ENCODE measurements at places on chromosomes 5 and 9.

- no peak for DNase-seq
Observed at GRCh38 chr9:89634995-89635742, 30.4 kb downstream of the GADD45G start.

GRCh38 chr5:172417983-172418630 lies 36.2 kb downstream of the SH3PXD2B start:
- peak; percentile 99 for DNase-seq

GRCh38 chr9:130662970-130663257 lies 1.5 kb upstream of the PRDM12 start:
- no peak for DNase-seq

DNA sequence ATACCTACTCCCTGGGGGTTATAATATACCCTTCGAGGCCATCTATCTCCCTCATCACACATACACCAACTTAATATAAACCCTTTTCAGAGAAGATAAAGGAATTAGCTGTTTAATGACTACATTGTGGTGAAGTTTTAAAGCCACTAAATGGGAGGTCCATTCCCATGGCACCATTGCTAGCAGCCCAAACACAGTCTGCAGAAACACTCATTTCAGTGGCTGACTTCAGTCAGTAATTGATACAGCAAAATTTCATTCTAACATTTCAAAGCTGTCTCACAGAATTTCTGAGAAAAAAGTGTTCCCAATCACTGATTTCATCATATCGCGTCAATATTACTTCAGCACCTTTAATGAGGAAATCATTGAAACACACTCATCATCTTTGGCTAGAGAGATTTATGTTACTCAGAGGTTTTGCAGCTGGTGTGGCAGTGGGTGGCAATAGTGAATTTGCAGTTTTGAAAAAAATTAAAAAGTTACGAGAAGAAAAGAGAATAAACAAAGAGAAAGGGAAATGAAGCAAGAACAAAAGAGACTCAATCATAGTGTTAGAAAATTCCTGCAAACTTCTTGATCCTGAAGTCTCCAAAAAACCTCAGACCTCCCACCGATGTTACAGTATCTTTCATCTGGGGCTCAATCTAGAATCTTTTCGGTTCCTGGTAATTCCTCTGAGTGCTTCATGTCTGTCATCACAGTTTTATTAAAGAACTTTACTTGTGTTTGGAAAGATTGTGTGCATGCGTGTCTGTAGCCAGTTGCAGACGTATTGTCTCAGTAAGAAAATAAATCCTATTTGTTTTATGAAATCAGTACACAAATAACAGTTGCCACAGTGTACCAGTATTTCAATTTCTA lies 105.0 kb downstream of the ERCC6L2 start:
- DNase-seq = no peak

DNA sequence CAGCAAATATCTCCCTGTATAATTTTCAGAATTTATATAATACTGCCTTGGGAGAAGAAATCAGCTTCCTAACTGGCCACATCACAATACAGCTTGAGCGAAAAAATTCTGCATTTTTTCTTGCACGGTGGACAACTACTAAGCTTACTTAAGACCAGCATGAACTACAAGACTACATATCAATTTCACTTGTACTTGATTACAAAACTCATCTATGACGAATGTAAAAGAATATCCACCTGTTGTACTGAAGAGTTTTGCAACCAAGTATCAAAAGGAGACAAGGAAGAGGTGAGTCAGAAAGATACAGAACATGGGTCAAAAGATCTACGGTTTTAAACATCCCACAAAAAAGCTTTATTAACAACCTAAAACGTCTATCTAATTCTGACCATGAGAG lies 279.4 kb downstream of the BNC2 start:
- no peak for DNase-seq

Data from fibroblast of the conjunctiva (primary cell).